ENCODE measurements at places on chromosomes 2 and 18. TPM values are rescaled to one million over a fixed set of nuclear protein-coding genes. Genes with fewer than 3 reads are reported as not detected.

DNA sequence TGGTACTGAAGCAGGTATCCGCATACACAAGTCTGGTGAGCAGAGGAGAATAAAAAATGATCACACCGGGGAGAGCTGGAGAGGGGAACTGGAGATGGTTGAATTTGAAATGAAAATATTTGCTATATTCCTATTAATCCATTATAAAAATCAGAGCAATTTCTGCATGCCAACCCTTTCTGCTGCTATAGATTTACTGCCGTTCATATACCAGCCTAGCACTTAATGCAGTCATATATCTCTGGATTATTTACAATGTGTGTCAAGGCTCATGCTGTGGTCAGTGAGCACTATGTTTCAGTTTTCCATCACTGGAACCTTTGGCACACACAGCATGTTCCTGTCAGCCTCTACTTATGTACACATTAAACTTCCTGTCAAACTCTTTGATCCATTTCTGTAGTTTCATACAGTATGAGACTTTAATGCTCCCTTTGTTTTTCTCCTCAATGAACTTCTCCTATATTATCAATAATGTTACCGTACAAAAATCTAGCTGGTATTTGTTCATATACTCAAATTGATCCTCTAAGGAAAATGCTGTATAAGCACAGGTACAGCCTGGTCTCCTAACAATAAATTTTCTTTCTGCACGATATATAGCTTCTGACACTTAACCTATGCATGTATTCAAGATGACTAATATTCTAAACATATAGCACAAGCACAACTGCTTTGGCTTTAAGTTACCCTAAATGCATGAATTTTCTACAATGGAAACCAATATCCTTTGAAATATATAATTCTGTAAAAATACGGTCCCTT is 36.7 kb downstream of the FANCL start:
- DNase-seq: no peak

REL gene
- total RNA-seq: 81.0 TPM

DNA sequence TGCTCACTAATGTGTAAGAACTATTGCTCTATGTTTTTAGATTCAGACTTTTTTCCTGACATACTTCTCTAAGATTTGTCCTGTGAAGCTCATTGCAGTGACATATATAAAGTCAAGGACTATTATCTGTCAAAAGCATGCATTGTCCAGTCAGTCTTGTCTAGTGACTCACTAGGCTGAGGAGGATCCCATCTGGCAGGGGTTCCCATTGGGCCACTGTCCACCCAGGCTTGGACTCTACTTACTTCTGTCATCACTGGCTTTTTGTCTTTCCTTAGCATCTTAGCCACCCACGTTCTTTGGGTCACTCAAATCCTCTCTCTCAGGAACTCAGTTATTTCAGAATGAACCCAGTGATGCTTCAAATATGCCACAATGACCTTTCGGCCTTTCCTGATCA is 132.6 kb upstream of the NABP1 start:
- no peak for DNase-seq

GRCh38 chr18:58241877-58242276 is 197.9 kb downstream of the NEDD4L start:
- no peak for DNase-seq
